Thoracic aorta (tissue), 2 donors: ENCODE measurements at places on chromosomes 7 and 10.

DNA sequence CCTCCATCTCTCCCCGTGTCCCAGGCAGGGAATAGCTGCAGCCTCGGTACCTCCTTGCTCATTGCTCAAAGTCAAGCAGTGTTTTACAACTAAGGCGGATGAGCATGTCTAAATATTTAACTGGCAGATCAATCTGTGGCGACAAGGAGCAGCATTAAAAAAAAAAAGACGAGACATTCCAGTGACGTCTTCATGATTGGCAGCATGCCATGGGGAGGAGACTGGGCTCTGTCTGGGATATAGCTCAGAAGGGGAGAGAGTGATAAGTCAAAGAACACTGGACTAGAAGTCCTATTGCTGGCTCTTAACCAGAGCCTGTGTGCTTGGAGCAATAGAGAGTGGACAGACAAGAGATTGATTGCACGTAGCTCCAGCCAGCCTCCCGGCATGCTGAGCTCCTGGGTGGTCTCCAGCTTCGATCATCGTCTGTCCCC, 287.5 kb upstream of the PODXL start:
- no peak for DNase-seq

DNA sequence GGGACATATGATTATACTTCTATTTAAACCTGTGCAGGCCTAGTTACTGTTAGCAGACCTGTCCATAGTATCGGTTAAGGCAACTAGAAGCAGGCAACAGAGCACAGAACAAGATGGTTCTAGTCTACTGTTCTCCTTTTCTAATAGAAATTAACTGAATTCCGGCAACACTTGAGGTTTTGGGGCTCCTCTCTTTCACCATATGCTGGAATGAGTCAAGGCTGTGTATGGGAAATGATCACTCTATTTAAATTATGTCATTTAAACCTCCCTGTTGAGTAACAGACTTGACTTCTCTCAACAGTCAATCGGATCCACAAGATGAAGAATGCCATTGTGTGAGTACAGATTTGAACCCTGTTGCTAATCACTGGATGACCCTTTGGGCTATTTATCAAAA, 6.2 kb upstream of the OTUD1 start:
- DNase-seq: no peak

GRCh38 chr7:101690061-101690460, 61.0 kb upstream of the MYL10 start:
- no peak for DNase-seq

DNA sequence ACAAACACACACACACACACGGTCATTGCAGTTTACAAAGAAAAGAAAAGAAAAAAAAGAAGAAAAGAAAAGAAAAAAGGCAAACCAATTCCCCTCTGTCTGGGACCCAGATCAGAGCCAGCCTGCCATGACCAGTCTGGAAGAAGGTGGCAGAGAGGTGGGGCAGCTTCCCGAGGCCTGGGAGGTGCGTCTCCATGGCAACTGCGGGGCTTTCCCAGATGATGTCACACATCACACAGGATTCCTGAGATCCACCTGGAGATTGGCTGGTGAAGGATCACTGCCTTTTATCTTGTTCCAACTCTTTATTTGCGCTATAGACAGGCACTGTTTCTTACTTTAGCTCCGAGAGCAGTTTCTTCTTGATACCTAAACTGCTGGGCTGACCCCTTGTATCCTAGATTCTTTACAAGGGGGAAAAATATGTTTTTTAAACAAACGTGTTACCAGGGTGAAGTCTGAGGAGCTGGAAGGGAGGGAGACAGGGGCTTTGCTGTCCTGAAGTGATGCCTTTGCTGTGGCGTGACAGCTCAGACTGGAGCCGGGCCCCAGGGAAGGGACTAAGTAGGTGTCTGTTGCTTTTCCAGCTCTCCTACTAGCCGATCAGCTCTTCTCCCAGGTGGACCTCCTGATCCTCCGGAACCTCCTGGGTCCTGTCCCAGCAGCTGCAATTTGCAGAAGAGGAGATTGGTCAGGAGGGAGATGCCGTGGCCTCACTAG, 298.5 kb downstream of the KLF6 start:
- DNase-seq: no peak

- DNase-seq: no peak
These were observed 3.7 kb downstream of the WNT2 start for GRCh38 chr7:117319181-117319580.
